ENCODE measurements at places on chromosomes 4 and X.

DNA sequence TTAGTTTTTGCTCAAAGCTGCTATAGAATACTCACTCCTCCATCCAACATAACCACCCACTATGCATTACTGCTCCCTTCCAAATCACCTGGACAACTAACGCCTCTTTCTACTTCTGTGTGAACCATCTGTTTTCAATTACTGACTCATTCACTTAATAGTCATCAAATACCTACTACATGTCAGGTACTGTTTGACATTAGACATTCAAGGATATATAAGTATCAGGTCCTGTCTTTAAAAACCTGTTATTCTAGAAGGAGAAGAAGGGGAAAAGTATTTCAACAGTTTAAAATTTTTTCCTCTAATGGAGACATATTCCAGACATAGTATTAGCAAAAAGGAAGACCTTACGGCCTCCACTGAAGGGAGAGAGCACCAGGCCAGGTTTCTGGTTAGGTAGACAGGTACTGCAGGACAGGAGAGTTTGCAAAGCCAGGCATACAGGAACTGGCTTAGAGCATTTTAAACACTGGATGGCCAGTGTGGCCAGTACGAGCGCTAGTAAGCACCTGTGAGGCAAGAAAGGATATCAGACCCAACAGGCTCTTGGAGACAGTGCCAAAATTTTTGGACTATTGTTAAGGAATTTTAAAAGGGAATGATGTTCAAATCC, 39.0 kb downstream of the SH3RF1 start:
- no peak for DNase-seq

DNA sequence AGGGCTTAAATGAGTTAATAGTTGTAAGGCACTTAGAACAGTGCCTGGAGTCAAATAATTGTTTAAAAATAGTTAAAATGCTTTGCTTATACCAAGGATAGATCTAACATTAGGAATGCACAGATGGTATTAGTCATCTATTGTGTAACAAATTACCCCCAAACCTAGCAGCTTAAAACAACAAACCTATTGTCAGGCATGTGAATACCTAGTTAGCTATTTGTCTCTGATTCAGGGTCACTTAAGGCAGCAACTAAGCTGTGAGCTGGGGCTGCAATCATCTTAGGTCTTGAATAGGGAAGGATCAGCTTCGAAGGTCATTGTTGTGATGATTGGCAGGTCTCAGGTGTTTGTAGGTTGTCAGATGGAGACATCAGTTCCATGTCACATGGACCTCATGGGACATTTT, 42.4 kb upstream of the AGA start:
- DNase-seq: no peak

GRCh38 chrX:55488593-55489313, 895 bp downstream of the USP51 start:
- DNase-seq: peak; percentile 38

- DNase-seq: no peak
Observed at GRCh38 chr4:142405021-142405694, 440.9 kb downstream of the INPP4B start.

GRCh38 chrX:68433155-68433980, at the start of gene OPHN1:
Gene OPHN1 (minus strand): TSS chrX:68433495. CDS start chrX:68433020, 475 bp downstream.
- DNase-seq: no peak

GRCh38 chr4:107683873-107684272, 36.2 kb downstream of the PAPSS1 start:
- no peak for DNase-seq

- DNase-seq: no peak
Observed at GRCh38 chr4:7771056-7771455, 168.6 kb downstream of the AFAP1 start.

DNA sequence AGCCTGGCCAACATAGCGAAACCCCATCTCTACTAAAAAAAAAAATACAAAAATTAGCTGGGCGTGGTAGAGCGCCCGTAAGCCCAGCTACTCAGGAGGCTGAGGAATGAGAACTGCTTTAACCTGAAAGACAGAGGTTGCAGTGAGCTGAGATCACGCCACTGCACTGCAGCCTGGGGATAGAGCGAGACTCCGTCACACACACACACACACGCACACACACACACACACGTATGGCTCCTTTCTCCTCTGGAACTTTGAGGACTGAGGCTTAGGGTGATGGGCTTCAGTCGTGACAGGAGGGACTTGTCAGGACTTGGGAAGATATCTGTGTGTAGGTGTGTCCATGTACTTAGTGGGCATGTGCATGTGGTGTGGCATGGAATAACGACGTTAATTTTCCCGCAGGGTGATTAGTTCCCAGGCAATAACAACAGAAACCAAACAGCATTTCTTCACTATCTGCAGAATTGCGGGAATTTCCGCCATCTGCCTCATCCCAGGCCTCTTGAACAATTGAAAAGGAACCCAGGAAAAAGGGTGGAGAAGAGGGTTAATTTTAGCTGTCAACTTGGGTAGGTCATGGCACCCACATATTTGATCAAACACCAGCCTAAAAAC, 47.7 kb downstream of the RWDD4 start:
- no peak for DNase-seq

- DNase-seq: no peak
Observed at GRCh38 chrX:3231766-3232165, 114.7 kb downstream of the MXRA5 start.

DNA sequence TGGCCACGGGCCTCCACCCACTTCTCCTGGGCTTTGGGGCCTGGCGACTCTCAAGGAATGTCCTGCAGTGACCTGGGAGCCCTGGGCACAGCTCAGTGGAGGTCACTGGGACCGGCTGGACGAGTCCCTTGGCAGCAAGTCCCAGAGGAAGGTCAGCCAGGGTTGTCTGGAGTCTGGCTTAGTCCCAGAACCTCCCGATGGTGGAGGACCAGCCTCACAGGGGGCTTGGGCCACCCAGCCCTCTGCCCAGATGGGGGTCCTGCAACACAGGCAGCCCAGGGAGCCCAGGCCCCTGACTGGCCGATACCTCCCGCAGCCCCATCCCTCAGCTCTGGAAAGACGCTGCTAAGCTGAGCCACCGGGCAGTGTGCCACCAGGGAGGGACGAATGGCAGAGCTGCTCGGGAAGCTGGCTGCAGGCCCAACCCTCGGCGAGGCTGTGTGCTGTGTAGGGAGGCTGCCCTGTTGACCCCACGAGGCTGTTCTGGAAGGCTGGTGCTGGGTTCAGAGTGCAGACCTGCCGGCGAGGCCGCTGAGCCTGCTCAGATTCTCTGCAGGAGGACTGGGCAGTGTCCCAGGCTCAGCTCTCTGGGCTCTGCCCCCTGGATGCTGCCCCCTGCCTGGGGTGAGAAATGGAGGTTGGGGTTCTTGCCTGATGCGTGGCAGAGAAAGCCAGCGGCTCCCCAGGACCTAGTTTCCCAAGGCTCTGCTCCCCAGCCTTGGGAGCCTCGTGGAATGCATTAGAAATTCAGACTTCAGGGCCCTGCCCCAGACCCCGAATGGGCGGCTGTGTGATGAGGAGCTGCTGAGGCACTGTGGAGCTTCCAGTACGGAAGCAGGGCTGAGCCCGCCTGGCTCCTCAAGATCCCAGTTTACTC, 61.7 kb downstream of the ADRA2C start:
- no peak for DNase-seq

DNA sequence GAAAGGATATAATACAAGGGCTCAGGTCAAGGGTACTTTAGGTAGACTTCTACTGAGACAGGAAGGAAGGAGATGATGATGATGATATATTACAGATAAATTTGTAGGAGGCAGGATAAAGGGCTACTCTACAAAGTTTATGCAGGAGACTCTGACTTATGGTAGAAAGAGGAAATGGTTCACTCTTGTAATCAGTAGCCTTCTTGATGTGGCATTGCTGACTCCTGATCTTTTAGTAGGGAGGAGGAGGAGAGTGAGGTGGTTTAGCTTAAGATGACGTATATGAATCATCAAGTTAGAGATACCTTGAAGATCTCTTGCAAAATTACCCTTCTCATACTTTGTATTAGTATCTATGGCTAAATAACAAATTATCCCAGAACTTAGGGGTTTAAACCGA, 4.7 kb downstream of the BLTP1 start:
- DNase-seq: no peak

- no peak for DNase-seq
Observed at GRCh38 chrX:17635231-17635630, 102.1 kb upstream of the SCML1 start.

DNA sequence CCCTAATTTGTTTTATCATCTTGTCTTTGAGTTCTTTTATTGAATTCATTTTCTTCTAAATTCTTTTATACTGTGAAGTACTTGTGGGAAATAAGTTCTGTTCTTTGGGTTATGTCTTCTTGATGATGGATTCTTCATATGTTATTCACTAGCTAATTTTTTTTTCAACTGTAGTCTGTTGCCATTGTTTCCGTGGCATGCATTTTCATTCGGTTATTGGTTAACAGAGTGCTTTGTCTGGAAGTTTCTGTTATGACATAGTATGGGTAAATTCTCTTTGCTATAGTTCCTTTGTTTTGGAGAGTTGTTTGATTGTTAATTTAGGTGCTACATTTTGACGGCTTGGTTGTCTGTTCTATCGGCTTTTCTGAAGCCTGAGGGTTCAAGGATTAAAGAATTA, 184.9 kb upstream of the AADAT start:
- no peak for DNase-seq

DNA sequence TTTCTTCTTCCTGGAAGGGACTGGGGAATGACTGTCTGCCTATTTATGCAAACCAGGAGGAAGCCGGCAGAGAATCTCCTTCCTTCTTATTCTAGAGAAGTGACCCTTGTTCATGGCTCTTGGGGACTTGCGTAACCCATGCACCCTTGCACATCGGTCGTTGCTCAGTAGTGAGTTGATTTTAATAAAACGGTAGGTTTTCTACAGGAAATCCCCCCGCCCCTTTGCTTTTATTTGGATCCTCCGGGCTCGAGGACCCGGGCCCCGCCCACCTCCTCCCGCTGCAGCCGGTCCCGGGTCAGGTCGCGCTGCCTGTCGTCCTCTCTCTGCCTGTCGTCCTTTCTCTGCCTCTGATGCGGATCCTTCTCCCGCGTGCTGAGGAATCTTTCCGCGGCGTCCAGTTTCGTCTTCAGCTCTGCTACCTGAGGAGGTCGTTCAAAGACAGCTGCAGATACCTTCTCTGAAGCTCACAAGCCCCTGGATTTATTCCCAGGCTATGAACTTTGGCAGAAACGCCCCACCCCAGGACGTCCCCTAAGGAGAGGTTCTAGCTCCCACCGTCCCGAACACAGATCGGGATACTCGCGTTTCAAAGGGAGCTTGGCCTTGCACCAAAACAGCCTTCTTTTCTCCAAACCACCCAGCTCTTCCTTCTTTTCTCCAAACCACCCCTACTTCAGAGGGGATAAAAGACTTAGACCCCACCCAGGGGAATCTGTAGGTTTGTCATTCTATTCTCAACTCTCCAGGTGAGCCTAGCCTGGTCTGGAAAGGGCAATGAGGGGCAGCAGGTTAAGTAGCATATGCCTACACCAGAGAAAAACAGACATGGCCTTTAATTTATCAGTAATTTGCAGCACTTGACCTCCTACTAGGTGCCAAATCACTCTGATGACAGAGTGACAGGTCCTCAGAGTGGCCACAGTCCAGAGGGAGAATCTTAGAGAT, 7.0 kb downstream of the TNIP3 start:
- peak; percentile 4 for DNase-seq

GRCh38 chr4:122091836-122092405, 60.2 kb upstream of the BLTP1 start:
- no peak for DNase-seq

DNA sequence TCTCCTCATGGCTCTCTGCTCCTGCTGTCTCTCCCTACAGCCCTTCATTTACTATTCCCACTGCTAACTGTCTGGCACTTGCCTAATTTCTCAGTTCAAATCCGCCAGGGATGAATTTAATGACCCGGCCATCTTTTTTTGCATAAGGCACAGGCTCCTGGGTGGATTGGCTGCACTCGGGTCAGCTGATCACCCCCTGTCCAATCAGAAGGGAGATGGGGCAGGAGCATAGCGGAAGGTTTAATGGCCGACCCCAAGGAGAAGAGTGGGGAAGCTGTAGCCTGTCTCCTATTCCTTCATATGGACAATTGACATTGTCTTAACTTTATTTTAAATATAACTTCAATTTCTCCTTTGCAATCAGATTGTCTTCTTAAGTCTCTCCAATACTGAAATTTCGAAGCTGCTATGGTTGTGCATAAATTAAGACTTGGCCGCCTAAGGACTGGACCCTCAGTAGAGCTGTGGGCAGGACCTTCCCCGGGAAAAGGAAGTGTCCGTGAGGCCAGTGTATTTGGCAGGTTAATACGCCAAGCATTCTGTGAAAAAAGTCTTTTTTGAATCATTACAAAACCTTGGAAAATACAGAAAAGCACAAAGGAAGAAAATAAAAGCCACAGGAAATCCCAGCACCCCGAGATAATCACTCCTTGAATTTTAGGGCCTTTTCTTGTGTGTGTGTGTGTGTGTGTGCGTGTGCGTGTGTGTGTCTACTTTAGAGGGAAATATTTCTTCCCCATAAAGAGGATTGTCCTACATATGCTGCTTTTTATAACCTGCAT, 55.5 kb downstream of the SMIM20 start:
- DNase-seq: no peak

GRCh38 chr4:152684587-152684986, 4.8 kb upstream of the TMEM154 start:
- DNase-seq: no peak

DNA sequence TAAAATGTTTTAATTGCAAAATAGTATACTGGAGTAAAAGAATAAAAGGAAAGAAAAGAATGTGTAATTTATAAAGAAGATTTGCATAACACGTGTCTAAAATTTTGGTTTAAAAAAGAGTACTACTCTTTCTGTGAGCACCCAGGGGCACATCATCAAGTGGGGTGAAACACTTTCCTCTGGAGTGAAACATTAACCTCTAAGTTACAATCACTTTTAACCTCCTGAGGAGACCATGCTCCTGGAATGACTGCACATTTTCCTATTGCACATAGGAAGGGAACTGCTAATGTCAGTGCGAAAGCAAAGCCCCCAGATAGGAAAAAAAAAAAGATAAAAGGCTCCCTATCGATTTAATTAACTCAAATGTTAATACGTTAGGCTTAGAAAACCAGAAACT, 13.3 kb downstream of the VEGFC start:
- DNase-seq: no peak

Data from stimulated activated CD8-positive, alpha-beta memory T cell treated with anti-CD3 and anti-CD28 coated beads, Interleukin-12 subunit alpha, Interleukin-12 subunit beta, amount 100 ng/mL, for 4 hours (primary cell).